H7 (cell line): ENCODE measurements at places on chromosomes 6 and 20. TPM values are rescaled to one million over a fixed set of nuclear protein-coding genes. Genes with fewer than 3 reads are reported as not detected.

The PSMB8 gene
- total RNA-seq: 2.6 and 4.6 TPM in 2 replicates

The SLC22A23 gene
- 14.6 and 20.7 TPM in 2 replicates for total RNA-seq

The UQCC2 gene
- 67.1 and 93.6 TPM in 2 replicates for total RNA-seq

The FAM209B gene
- total RNA-seq: 0.33 and 0.59 TPM in 2 replicates

The SCRT2 gene
- total RNA-seq: 0.03 TPM in 1 of 2 replicates, not detected in the other

The DEK gene
- total RNA-seq: 156 and 241 TPM in 2 replicates

The CST2 gene
- total RNA-seq: not detected in 2 replicates

The SRSF12 gene
- total RNA-seq: 2.1 and 3.7 TPM in 2 replicates

The OR2J3 gene
- not detected in 2 replicates for total RNA-seq

The PI16 gene
- total RNA-seq: not detected in 2 replicates

The KCNS1 gene
- total RNA-seq: 0.18 and 0.59 TPM in 2 replicates

The ULBP3 gene
- 1.9 and 2.1 TPM in 2 replicates for total RNA-seq

The PIGU gene
- 28.6 and 32.9 TPM in 2 replicates for total RNA-seq

The MRPL18 gene
- total RNA-seq: 90.2 and 99.0 TPM in 2 replicates

The ZSCAN23 gene
- total RNA-seq: 3.0 and 6.5 TPM in 2 replicates

The HLA-DPB1 gene
- total RNA-seq: 27.6 and 29.3 TPM in 2 replicates

The GATA5 gene
- 0.55 and 1.5 TPM in 2 replicates for total RNA-seq

The AFDN gene
- total RNA-seq: 67.6 and 107 TPM in 2 replicates
